SIG-M5 (cell line): ENCODE measurements at places on chromosomes 3 and 15.

- no peak for DNase-seq
Measured at GRCh38 chr15:59519329-59519728, 81.3 kb downstream of the FAM81A start.

GRCh38 chr3:174505266-174505665, 353.9 kb upstream of the NAALADL2 start:
- DNase-seq: no peak

GRCh38 chr3:133447750-133448477, 48.1 kb downstream of the BFSP2 start:
- no peak for DNase-seq

DNA sequence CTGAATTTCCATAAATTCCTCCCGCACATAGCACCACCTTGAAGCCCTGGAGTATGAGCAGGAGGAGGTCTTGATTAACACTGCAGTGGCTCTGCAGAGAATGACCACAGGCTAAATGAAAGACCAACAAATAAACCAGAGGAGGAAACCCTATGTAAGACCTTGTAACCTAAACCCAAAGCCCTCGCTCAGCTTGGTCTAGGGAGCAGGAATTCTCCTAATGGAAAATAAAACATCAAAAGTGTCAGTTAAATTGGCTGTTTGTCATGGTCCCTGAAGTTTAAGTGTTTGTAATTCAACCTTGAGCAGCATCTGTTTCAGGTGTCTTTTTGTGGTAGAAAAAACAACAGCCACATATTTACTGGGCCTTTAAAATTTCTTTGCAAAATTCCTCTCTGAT, 9.2 kb upstream of the UBE2Q2 start:
- DNase-seq: no peak

DNA sequence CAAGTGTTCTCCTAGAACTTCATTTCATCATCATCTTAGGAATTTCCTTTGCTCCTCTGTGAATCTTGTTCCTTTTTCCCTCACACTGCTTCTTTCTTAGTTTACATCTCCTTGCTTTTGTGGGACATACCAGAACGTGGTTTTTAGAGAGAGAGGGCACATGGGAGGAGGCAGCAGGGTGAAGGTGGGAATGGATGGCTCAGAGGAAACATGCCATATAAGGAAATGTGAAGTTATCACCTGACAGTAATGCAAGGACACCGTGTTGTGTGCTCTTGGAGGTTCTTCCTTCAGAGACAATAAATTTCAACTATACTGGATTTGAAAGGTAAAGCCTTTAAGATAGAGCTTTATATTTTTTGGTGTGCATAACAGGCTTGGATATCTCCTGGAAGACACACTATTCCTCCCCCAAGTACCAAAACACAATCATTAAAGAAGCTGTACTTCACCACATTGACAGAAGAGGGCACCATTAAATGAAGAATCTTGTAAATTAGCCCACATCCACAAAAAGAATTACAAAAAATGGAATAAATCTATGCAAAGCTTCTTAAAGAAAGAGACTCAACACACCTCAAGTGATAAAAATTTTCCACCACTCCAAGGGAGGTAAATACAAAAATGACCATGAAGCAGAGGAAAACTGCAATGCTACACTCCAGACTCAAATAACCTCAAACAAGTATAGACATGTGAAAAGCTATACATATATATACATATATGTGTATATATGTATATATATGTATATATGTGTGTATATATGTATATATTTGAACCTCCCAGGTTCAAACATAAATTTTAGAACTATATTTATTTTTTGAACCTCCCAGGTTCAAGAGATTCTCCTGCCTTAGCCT, 26.1 kb downstream of the RPL39L start:
- no peak for DNase-seq

GRCh38 chr15:23467110-23467600, 20.1 kb upstream of the GOLGA6L2 start:
- no peak for DNase-seq

GRCh38 chr3:161349529-161350312, 21.6 kb downstream of the SPTSSB start:
- DNase-seq: peak; percentile 33

GRCh38 chr3:100759159-100759558, 49.9 kb downstream of the TFG start:
- DNase-seq: no peak
